ENCODE measurements at places on chromosomes 5 and 9.

- no peaks in the 10 kb centered on the region for H3K4me1 ChIP-seq
- no peaks in the 10 kb centered on the region for H3K36me3 ChIP-seq
- H3K27ac ChIP-seq, result no peak overlapping the region
- no peak for DNase-seq
- no peaks in the 10 kb centered on the region for H3K27me3 ChIP-seq
These were observed 21.2 kb upstream of the CCL28 start for GRCh38 chr5:43433382-43433781.

DNA sequence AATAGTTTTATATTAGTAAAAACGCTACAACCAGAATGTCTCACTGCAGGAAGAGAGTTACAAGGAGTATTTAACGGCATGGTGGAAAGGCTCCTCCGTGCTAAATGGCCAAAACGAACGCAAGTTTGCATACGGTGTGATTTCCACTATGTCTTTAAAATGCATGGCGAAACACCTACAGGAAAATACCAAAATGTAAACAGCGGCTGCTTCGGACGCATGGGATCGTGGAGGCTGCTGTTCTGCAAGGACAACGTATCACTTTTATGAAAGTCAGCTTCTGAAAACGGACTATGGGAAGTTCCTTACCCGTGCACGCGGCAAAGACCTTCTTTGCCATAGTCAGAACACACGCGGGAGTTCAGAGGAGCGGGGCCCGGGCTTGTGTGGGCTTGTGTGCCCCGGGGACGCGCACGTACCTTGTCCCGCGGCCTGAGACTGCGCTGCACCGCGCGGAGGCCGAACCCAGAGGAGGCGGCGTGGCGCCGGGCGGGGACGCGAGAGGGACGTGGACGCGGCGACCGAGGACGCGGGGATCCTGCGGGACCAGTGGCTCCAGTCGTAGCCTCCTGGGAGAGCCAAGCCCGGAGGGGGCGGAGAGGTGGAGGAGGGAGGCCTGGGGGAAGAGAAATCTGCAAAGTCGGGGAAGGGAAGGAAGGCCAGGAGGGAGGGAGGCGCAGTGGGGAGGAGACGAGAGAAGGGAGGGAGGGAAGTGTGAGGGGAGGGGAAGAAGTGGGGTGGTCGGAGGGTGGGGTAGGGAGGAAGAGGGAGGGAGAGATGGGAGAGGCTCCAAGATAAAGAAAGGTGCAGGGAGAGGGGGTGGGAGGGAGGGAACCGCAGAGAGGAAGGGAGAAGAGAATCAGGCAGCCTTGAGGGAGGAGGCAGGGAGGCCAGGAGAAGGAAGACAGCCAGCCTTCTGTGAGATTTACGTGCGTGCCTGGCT lies at the start of gene CMBL:
Gene CMBL (minus strand): TSS at position 697 of the 943 bp plus-strand sequence. CDS start 17,140 bp downstream, outside the sequence.
- H3K36me3 ChIP-seq, result no peaks in the 10 kb centered on the region
- DNase-seq, result no peak
- H3K27me3 ChIP-seq, result peaks cover 41% of the 10 kb centered on the region
- H3K4me3 ChIP-seq, result peak within 1 kb of the TSS; percentile 68
- H3K4me1 ChIP-seq, result peaks cover 6% of the 10 kb centered on the region

DNA sequence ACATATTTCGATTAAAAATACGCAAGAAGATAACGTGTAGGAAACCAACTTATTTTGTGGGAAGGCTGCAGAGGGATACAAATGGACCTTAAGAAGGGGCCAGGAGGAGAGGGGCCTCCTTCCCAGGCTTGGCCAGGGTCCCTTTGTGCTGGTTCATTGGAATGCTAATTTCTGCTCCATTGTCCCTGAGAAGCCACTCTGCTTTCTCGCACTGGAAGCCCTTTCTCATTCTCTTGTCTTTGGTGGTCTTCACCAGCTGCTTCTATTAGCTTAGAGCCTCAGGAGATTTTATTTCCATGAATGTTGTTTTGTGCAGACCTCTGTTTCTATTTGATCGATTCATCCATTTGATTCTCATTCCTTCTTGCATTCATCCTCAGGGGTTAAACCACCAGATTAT lies 325.4 kb downstream of the TMEM38B start:
- H3K27ac ChIP-seq, result no peak overlapping the region
- H3K4me1 ChIP-seq, result no peaks in the 10 kb centered on the region
- no peak overlapping the region for H3K4me3 ChIP-seq
- no peaks in the 10 kb centered on the region for H3K36me3 ChIP-seq
- no peak for DNase-seq

DNA sequence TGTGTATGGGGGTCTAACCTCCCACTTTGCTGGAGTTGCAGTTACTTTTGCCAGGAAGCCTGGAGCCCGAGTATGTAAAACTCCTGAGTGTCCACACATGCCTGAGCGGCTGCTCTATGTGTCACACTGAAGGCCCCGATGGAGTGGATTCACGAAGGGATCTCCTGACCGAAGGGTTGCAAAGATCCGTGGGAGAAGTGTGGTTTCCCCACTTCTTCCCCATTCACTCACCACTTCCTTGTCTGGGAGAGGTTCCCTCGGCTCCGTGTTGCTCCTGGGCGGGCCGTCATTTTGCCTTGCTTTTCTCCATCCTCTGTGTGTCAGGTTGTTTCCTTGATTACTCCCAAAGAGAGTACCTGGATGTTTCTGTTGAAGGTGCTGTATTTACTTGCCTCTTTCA lies 16.2 kb upstream of the IL3 start:
- no peak overlapping the region for H3K4me3 ChIP-seq
- H3K36me3 ChIP-seq, result no peaks in the 10 kb centered on the region
- no peaks in the 10 kb centered on the region for H3K4me1 ChIP-seq
- H3K27ac ChIP-seq, result no peak overlapping the region
- H3K27me3 ChIP-seq, result peaks cover 47% of the 10 kb centered on the region

DNA sequence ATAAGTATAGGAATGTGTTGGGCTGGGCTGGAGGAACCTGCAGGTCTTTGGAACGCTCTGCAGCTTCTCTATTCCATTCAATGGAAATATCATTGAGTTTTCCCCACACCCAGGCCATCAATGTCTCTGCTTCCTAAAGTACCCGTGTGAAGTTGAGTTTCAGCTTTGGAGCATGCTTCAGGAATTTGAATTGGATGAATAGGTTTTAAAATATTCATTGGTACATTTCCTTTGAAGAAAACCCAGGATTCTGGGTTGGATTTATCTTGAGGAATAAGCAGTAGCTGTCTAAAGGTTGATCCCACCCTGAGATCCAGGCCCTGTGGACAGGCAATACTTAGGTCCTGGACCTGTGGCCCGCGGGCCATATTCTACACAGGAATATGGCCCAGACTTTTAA lies 37.3 kb downstream of the INSYN2B start:
- H3K36me3 ChIP-seq, result peaks cover 12% of the 10 kb centered on the region
- no peak overlapping the region for H3K4me3 ChIP-seq
- H3K27ac ChIP-seq, result no peak overlapping the region
- H3K4me1 ChIP-seq, result peaks cover 5% of the 10 kb centered on the region

GRCh38 chr9:114389612-114390368 lies 2.0 kb upstream of the AKNA start:
- H3K4me1 ChIP-seq, result peaks cover 64% of the 10 kb centered on the region
- H3K27me3 ChIP-seq, result no peaks in the 10 kb centered on the region
- H3K4me3 ChIP-seq, result peak overlapping the region; percentile 99
- peak overlapping the region; percentile 91 for H3K27ac ChIP-seq
- peaks cover 75% of the 10 kb centered on the region for H3K36me3 ChIP-seq

DNA sequence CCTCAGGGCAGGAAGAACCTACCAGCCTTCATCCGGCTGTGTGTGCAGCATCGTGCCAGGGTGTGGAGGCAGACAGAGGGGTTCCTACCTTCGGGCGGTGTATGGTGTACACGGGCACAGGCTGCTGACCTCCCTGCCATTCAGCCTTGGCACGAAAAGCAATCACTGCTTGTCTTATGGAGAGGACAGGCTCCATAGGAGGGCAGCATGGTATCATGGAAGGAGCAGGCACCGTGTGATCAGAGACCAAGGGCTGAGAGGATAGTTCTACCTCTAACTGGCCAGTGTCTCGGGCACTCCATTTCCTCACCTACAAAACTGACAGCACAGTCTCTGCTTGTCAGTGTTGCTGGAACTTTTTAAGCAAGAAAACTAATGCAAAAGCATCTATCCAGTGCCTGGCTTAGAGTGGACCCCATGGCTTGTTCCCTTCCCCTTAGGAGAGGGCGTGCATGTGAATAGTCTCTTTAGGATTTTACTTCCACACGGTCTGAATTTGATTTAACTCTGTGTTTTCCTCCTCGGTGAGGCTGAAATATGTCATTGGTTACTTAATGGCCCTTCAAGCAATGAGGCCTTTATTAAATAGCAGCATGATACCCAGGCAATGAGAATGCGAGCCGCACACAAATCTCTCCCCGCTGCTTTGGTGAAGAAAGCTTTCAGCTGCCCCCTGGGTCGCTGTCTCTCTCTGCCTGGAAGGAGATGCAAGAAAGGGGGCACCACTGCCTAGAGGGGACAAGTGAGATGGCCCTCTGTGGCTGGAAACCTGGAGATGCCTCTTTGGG lies 22.2 kb downstream of the TTLL11 start:
- no peak overlapping the region for H3K4me3 ChIP-seq
- H3K36me3 ChIP-seq, result no peaks in the 10 kb centered on the region
- no peak for DNase-seq
- H3K27me3 ChIP-seq, result no peaks in the 10 kb centered on the region
- no peak overlapping the region for H3K27ac ChIP-seq
- H3K4me1 ChIP-seq, result no peaks in the 10 kb centered on the region

Measured in activated CD4-positive, alpha-beta T cell treated with anti-CD3 and anti-CD28 coated beads, Interleukin-2, amount 10 ng/mL, durations not matched to agents 7 days and 5 days (primary cell).